ENCODE measurements at places on chromosomes 13 and 19. TPM values are rescaled to one million over a fixed set of nuclear protein-coding genes. Genes with fewer than 3 reads are reported as not detected.

Gene ZNF112
- total RNA-seq: 8.8 TPM

Gene FAM124A
- 0.60 TPM for total RNA-seq

DNA sequence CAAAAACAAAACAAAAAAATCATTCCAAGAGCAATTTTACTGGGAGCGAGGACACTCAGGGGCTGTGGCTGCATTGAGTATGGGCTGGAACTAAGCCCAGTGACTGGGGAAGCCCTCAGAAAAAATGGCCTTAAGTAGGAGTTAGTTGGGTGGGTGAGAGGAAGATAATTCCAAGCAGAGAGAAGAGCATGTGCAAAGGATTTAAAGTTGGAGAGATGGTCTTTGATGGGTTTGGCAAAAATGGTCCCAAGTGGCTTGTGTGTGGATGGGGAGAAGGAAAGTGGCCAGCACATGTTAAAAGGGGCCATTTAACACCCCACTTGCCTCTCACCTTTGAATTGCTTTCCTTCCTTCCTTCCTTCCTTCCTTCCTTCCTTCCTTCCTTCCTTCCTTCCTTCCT, 6.7 kb upstream of the CYP4F22 start:
- DNase-seq: no peak

- no peak for DNase-seq
These were observed 3.9 kb downstream of the TEX30 start for GRCh38 chr13:102769679-102770078.

DNA sequence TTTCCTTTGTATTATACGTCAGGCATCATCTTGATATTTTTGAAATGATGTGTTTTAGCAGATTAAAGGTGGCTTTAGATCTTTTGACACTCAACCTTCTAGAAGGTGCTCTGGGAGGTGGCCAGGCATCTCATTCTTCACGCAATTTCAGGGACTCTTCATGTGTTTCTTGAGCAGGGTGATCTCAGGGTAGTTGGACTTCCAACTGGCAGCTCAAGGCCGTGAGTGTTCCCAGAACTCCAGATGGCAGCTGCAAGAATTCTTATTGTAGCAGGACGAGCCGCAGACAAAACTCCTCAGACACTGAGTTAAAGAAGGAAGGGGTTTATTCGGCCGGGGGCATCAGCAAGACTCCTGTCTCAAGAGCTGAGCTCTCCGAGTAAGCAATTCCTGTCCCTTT, 82.5 kb upstream of the UBAC2 start:
- no peak for DNase-seq

DNA sequence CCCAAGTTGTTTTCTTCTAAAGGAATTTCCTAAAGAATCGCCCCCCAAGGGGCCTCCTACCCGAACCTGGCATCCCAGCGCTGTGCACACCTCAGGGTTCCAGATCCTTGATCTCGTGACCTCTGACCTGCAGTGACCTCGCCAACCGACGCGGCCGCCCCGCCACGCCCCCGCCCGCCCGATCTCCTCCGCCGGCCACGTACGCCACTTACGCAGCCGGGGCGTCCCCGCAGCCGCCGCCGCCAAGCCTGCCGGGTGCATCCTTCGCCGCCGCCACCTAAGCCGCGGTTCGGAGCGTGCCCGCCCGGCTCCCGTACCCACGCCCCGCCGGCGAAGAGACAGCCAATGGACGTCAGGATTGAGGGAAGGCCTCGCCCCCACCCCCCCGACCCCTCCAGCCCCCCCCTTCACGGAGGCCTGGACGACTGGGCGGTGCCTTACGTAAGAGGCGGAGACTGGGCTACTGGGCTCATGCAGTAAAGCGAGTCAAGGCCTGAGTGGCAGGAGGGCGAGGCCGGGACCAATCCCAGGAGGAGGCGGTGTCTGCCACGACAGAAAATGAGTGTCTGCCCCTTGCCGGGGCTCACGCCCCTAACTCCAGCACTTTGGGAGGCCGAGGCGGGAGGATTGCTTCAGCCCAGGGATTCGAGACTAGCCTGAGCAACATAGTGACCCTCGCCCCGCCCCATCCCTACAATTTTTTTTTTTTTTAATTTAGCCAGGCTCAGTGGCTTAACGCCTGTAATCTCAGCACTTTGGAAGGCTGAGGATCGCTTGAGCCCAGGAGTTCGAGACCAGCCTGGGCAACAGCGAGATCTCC, at the start of gene YIF1B:
TSS of gene YIF1B (minus strand) at position 291 of the 820 bp plus-strand sequence. CDS start at position 261, 30 bp downstream.
- peak; percentile 97 for DNase-seq

GRCh38 chr13:43478211-43478610, 308.6 kb downstream of the ENOX1 start:
- DNase-seq: no peak

GRCh38 chr19:29501816-29502580, 23.8 kb upstream of the VSTM2B start:
- no peak for DNase-seq

All from hepatocyte (in vitro differentiated cells).